ENCODE measurements at places on chromosomes 7 and 10.

DNA sequence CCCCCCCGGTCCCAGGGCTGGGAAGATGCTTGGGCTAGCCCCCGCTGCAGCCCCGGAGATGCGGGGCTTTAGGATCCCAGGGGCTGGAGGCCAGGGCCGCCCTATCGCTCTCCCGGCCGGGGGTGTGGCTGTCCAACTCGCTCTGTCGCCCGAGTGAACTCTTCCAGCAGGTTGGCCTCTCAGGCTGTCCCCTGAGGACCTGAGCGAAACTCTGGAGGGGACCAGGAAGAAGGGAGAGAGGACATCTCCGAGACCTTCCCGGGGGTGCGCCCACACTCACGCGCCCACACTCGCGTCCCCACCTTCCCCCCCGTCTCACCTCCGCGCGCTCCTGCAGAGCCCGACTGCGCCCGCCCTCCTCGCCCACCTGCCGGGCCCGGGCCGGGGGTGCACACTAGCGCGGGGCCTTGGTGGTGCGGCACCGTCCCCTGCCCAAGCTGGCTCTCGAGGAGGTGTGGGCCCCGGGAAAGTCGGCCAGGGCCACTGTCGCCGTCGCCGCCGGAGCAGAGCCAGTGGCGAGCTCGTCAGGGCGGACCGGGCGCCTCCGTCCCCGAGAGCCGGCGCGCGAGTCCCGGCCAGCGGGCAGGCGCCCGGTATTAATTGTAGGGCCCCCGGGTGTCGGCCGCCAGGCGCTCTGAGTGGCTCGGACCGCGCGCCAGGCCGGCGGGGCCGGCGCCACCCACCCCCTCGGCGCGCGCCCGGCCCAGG, 101.7 kb upstream of the SVIL start:
- no peak for DNase-seq

DNA sequence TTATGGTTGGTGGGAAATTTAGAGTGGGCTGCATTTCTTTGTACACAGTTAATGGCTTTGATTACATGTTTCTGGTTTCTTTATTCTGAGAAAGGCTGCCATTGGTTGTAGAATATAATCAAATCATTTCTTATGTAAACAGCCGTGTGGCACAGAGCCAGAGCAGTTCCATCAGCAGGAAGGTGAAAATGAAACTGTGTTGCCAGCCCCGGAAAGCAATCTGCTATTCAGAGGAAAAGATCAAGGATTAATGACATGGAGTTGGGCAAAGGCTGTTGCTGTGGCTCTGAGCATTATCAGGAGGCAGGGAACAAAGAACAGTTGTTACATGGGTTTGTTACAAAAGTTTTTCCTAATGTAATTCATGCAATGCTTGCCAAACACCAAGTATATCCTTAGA, 74.2 kb upstream of the ZNF716 start:
- no peak for DNase-seq

GRCh38 chr10:125565046-125565445, 117.9 kb downstream of the TEX36 start:
- DNase-seq, result no peak

- DNase-seq, result no peak
These were observed 293.1 kb downstream of the ZEB1 start for GRCh38 chr10:31612082-31612481.

DNA sequence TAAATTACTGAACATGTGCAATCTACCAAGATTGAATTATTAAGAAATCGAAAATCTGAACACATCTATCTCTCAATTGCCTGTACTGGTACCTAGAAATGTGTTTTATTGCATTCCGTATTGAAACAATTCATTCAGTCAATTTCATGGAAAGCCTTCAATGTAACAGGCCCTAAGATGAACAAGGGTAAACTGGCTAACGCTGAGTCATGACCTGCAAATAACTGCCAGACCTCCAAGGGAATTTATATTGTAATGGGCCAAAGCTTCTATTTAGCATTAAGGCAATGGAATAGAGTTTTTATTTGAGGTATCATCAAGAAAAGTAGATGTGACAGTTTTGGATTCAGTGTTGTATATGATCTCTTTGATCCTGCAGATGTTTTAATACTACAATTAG, 49.9 kb upstream of the CD36 start:
- no peak for DNase-seq

- no peak for DNase-seq
These were observed 36.3 kb upstream of the DIP2C start for GRCh38 chr10:725786-726185.

- DNase-seq, result no peak
These were observed 123.6 kb downstream of the EMX2 start for GRCh38 chr10:117666166-117666565.

DNA sequence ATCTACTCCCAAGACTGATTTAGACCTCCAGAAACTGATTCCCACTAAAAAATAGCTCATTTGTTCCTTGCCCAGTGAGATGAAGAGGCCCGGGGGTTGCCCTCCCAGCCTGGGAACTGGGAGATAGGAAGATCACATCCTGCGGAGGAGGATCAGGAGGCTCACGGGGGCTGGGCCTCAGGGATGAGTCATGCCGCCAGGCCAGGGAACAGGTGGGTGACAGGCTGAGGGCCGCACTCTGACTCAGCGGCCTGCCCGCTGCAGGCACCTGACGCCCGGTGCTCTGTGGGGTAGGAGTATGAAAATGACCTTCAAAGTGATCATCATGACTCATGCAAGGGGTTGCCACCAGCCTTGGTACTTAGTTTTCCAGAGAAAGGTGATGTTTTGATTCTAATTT, 104.5 kb upstream of the ZPBP start:
- DNase-seq, result peak; percentile 12

- DNase-seq, result no peak
These were observed 5.0 kb downstream of the VIPR2 start for GRCh38 chr7:159139639-159140038.

- peak; percentile 56 for DNase-seq
These were observed 8.6 kb upstream of the CRYGN start for GRCh38 chr7:151448261-151449252.

DNA sequence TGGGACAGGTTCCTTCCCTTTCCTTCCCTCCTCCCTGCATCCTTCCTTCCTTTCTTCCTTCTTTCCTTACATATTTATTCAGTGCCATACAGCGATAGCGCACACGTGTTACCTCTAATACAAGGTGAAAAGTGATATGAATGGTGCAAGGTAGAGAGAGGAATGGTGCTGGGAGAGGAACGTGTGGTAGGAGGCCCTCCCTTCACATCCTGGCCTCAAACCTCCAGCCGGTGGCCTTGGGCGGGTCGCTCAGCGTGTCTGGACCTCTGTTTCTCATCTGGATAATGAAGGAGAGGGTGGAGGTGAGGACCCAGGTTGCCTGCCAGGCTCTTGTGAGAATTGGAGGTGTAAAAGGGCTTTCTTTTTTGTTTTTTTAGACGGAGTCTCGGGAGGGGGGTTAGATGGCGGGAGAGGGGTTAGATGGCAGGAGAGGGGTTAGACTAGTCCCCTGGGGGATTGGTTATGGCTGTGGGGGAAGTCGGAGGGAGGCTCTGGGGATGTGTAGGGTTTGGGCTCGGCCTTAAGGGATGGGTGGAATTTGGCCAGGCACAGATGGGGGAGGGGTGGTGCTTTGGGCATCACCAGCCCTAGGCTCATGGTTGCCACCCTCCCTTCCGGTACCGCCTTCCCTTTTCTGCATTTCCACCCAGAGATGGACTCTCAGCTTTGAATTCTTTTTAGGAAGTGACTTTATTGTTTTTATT, 14.9 kb downstream of the CHST3 start:
- no peak for DNase-seq

GRCh38 chr10:71534568-71535194, 138.0 kb downstream of the CDH23 start:
- DNase-seq, result no peak

DNA sequence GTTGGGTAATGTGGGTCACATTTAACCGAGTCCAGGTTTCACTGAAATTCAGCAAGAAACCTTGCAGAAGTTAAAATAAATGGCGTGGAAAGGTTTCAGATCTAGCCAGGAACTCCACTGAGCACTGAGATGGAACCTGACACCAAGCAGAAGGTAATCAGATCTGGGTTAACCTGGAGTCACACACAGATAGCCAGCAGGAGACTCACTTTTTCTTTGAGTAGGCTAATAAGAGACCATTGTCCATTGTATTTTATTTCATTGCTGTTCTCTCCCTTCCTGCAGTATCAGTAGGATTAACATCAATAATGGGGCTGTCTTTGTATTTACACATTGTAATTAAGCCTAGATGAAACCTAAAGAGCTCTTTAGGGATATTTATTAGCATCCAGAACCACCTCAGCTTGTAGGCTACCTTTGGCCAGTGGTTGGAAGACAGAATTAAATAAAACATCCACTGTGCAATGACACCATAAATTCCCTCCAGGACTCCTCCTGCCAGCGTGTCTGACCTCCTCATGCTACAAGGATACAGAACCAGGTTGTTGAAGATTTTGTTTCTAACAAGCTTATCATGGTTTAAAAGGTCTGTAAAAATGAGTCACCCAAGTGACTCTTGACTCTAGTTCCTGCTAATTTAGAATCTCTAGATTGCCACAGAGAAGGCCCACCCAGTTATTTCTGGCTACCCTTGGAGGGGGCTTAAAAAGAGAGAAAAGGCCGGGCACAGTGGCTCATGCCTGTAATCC, 151.1 kb downstream of the SORCS1 start:
- no peak for DNase-seq

DNA sequence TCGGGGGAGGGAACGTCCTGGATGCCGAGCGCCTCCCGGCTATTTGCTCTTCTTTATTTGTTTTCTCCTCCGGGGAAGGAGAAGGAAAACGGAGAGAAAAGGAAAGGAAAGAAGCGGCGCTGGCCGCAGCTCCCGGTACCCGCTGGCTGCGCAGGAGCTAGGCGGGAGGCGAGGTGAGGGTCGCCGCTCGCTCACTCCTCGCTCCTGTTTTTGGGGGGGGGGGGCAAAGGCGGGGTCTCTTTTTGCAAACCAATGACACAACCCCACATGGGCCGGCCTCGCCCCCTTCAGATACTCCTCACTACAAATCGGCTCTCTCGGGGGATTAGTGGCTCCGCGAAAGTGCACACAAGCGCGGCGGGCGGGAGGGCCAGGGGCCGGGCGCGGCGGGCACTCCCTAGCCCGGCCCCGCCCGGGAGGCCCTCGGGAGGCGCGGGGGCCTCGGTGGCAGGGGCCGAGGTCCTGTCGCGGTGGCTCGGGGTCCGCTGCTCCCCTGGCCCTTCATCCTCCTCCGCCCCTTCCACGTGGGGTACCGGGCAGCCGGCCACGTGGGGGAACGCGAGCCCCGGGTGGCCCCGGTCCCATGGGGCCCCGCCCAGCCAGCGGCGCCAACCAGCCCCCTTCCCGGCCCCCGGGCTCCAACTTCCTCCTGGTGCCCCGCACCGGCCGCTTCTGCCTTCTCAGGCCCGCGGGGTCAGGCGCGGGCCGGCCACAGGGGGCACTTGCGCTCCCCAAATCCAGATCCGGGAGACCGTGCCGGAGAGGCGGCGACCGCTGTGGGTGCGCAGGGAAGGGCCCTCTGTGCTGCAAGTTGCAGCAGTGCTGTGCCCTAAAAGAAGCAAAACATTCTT, 718 bp upstream of the CTBP2 start:
- DNase-seq, result no peak

DNA sequence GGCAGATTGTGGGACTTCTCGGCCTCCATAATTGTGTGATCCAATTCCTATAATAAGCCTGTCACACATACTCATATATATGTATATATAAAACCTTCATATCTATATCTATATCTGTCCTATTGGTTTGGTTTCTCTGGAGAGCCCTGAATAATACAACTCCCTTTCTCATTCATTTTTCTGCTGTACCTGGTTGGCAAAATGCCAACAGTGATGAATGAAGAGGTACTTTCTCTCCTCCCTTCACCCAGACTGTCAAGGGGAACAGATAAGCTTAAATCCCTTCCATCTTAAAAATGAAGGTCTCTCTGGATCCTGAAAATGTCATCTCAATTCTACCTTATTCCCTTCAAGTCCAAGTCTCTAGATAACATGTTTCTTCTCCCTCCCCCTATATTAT, 60.3 kb upstream of the FOXP2 start:
- no peak for DNase-seq

- no peak for DNase-seq
These were observed 765.9 kb downstream of the GRID1 start for GRCh38 chr10:85600744-85601081.
